ENCODE measurements at places on chromosomes 16 and 17.

- no peak for DNase-seq
Observed at GRCh38 chr16:80390871-80391489, 149.8 kb upstream of the DYNLRB2 start.

GRCh38 chr17:37056622-37057021, 107.9 kb downstream of the AATF start:
- DNase-seq, result no peak

DNA sequence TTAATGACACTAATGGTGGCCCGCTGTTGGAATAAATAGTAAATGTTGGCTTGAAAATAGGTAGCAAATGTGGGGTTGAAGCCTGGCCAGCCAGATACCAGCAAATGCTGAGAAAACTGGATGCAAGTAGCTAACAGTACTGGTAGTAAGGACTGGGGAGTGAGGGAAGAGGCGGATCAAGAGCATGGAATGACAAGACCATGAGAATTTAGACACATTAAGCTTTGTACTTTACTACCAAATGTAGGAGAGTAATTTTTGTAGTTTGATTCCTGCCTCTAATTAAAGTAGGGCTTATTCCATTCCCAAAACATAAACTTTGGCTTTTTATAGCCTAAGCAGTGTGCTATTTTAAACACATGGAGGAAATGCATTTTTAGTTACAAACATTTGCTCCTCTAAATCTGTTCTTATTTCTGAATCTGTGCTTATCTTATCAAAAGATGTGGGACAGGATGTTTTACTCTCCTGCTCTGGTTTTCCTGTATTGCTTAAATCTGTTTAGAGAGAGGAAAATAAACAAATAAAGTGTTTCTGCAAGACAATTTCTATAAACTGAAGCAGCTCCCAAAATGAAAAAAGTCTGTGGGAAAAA, 44.1 kb downstream of the CFDP1 start:
- no peak for DNase-seq

- DNase-seq, result no peak
Observed at GRCh38 chr17:44782326-44782850, 23.6 kb downstream of the ADAM11 start.

GRCh38 chr17:50079334-50080095, 15.6 kb upstream of the PDK2 start:
- DNase-seq, result peak; percentile 18

GRCh38 chr17:2400474-2400866, 390 bp downstream of the MNT start:
- DNase-seq, result peak; percentile 60

DNA sequence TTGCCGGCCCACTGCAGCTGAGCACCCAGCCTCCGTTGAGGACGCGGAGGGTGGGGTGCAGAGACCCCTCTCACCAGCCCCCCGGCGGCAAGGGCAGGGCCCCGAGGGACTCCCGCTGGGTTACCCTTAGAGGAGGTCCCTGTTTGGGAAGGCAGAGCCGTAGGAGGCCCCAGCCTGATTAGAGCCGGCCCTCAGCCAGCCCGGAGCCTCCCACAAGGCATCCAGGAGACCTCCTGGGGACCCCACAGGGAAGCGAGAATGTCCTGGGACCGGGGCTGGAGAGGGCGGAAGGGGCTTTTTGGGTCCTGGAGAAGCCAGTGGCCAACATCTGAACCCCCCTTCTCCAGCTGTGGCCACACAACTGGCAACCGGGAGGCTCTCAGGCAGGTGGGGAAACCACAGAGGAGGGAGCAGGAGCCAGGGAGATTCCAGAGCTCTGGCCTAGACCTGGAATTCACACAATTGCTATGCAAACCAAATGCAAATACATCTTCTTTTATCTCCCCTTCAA, 21.7 kb upstream of the SP6 start:
- DNase-seq, result no peak

GRCh38 chr17:78573955-78574354, 3.2 kb downstream of the DNAH17 start:
- peak; percentile 25 for DNase-seq

Data from NCI-H446 (cell line).